Spleen (tissue), 13 donors: ENCODE measurements at places on chromosomes 7 and 10.

DNA sequence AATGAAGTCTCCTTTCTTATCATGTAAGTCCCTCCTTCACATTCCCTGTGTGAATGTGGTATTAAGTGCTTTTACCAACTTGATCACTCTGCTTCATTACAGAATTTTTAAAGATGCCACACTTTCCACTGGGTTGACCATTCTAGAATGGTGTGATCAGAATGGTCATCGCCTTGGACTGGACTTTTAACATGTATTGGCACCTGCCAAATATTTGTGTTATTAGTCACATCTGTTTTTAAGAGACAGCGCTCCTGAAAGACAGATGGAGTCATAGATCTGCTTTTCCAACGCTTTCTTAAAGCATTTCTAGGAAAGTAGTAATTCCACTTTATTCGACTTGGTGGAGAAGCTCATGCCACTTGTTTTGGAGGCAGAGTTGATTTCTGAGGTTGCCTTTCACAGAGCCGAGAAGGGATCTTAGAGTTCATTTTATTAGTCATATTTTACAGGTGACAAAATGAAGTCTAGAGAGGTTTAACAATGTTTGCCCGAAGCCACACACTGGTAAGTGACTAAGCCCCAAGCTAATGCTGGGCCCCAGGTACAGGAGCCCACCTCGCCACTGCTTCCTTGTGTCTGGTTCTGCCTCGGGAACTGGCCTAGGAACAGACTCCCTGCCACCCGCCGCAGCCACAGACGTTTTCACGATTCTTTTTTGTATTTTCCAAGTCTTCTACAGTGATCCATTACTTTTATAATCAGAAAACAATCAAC, 10.4 kb upstream of the BAMBI start:
- DNase-seq: no peak

DNA sequence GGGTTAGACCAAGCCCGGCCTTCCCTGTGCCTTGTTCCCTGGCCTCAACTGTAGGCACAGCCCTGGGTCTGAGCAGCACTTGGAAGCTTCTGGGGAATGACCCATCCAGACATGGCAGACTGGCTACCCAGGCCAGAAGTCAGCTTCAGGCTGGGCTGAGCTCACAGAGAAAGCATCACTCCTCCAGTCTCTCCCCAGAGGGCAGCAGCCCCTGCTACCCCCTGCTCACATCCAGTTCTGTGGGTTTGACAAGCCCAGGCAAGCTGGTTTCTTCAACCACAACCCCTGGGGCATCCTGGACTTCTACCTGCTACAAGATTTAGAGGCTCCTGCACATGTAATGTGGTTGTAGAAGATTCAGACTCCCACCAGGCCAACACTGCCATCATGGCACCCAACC, 9.0 kb downstream of the C10orf71 start:
- DNase-seq: peak; percentile 47

DNA sequence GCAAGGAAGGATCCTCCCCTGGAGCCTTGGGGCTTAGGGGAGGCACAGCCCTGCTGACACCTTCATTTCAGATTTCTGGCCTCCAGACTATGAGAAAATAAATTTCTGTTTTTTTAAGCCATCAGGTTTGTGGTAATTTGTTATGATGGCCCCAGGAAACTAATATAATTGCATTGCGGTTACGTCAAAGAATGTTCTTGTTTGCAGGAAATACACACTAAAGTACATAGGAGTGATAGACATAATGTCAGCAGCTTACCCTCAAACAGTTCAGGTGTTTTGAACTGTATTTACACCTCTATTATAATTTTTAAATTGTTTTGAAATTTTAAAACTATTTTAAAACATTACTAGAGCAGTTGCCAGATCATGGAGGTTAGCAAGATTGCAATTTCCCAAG, 12.6 kb upstream of the FHIP2A start:
- DNase-seq: no peak

GRCh38 chr7:95213809-95214492, 110.4 kb downstream of the PON1 start:
- DNase-seq: peak; percentile 41

- DNase-seq: no peak
These were observed 10.9 kb downstream of the TECPR1 start for GRCh38 chr7:98240961-98241673.

DNA sequence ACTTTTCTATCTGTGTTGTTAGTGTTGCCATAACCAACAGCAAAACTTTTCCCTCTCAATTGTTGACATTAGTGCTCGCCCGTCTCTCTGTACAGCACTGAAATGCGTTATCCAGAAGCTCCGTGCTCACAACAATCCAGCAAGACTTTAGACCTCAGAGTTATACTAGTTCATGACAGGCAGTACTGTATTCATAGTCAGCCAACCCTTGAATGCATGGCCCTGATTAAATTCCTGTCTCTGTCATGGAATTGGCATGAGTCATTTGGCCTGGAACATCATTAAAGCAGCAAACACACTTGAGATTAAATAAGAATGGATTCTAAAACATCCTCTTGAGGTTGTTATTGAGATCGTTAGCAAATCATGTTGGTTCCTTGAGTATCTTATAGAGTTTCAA, 405.5 kb upstream of the C7orf33 start:
- DNase-seq: no peak

DNA sequence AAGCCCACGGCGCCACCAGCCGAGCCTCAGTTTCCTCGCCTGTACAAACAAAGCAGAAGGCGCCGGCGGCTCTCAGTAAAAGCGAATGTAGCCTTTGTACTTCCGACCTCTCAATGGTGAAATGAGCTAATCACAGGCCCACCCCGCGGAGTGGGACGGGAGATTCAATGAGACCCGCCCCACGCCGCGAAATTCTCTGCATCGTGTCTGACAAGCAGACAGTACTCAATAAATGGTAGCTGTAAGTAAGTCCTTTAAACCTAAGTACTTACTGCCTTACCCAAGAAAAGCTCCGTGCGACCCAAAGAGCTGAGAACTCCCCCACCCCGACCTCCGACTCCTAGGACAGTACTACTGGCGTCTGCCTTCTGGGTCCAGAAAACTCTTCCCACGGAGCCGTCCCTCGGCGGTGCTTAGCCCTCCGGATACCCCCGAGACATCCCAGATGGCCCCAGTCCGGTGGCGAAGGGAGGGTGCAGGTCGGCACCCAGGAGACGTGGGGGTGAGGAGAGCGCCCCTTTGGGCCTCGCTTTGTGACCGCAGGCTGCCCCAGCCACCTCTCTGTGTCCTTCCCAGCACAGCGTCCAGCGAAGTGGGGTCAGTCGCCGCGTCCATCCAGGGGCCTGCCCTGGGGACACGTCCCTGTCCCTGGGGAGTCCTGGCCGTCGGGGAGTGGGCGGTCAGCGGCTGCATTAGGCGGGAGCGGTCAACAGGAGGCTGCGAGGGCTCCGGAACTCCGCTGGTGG, 972 bp upstream of the CXCL12 start:
- peak; percentile 81 for DNase-seq

DNA sequence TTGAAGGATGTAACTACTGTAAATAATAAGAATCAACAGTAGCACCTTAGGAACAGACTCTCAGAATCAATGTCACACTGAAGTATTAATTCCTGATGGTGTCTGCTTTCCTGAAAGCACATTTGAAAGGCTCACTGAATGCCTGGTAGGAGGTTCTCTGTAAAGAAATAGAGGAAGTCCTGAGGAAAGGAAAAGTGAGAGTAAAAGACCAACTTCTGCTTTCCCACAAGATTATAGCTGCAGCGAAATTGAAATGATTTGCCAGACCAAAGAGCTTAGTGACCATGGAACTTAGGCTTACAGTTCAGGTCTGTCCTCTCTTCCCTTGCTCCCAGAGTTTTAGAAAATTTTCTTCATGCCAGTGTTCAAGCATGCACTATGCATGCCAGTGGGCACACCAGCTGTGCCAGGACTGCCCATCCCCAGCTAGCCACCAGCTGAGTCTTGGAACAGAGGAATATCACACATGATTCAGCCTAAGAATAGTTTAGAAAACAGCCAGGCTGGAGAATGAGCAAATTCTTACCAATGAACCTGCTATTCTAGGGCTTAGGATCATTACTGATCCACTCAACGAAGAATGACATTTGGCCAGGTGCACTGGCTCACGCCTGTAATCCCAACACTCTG, 123.2 kb downstream of the HERPUD2 start:
- no peak for DNase-seq

GRCh38 chr10:101545898-101546297, 42.2 kb downstream of the POLL start:
- DNase-seq: no peak

DNA sequence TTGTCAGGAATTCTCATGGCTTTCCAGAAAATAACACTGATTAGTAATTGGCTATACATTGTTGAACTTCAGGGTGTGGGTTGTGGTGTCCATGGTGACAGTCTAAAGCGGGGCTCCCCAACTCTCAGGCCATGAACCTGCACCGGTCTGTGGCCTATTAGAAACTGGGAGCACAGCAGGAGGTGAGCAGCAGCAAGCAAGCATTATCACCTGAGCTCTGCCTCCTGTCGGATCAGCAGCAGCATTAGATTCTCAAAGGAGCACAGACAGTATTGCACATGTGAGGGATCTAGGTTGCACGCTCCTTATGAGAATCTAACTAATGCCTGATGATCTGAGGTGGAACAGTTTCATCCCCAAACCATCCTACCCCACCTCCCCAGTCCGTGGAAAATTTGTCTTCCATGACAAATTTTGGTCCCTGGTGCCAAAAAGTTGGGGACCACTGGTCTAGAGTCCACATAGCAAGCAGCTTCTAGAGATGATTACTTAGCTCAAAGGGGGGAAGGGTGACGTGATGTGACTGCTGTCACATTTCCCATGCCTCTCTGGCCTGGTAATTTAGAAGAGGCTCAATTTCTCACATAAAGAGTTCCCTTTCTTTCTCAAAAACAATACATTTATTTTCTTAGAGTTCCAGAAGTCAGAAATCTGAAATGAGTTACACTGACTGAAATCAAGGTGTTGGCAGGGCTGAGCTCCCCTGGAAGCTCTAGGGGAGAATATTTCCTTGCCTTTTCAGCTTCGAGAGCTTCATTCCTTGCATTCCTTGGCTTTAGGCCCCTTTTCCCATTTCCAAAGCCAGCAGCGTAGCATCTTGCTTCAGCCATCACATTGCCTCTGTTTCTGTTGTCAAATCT, 17.6 kb upstream of the FAM221A start:
- DNase-seq: no peak

GRCh38 chr7:52689912-52690311, 345.5 kb upstream of the POM121L12 start:
- DNase-seq: no peak

- DNase-seq: peak; percentile 62
These were observed 162.7 kb downstream of the DIP2C start for GRCh38 chr10:526651-527312.

- no peak for DNase-seq
These were observed 13.0 kb downstream of the FAM20C start for GRCh38 chr7:205115-206010.

DNA sequence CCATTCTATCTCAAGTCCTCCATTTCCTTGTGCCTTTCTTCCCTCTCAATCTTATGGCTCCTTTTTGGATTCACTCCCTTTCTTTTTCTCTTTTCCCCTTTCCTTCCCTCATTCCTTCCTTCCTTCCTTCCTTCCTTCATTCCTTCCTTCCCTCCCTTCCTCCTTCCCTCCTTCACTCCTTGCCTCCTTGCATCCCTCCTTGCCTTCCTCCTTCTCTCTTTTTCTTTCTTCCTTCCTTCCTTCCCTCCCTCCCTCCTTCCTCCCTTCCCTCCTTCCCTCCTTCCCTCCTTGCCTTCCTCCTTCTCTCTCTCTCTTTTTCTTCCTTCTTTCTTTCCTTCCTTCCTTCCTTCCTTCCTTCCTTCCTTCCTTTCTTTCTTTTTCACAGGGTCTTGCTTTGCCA, 120.1 kb downstream of the SAMD9 start:
- no peak for DNase-seq

- no peak for DNase-seq
These were observed 2.4 kb upstream of the NKX6-2 start for GRCh38 chr10:132788180-132788830.

DNA sequence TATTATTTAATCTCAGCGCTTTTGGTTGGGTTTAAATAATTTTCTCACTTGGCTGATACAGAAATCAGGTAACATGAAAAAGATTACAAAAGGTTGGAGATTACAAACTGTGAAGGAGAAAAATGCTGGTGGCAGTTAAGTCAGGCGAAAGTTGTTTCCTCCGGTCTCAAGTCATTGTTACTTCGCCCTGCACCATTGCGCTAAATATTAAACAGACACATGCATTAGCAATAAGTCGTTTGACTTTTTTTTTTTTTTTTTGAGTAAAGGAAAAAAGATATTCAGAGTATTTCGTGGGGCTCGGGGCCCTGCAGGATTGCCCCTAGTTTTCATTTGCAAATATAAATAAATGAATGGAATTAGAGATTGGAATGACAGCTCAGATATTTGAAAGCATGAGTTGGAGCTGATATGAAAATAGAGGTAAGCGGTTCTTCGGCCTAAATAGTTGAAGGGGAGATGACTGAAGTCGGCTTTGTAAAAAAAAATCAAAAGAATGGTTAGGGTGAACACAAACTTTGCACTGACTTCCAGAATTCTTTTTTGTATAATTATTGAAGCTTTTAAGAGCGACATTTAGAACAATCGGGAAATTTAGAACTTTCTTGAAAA, 914 bp downstream of the SDHAF3 start:
- no peak for DNase-seq

DNA sequence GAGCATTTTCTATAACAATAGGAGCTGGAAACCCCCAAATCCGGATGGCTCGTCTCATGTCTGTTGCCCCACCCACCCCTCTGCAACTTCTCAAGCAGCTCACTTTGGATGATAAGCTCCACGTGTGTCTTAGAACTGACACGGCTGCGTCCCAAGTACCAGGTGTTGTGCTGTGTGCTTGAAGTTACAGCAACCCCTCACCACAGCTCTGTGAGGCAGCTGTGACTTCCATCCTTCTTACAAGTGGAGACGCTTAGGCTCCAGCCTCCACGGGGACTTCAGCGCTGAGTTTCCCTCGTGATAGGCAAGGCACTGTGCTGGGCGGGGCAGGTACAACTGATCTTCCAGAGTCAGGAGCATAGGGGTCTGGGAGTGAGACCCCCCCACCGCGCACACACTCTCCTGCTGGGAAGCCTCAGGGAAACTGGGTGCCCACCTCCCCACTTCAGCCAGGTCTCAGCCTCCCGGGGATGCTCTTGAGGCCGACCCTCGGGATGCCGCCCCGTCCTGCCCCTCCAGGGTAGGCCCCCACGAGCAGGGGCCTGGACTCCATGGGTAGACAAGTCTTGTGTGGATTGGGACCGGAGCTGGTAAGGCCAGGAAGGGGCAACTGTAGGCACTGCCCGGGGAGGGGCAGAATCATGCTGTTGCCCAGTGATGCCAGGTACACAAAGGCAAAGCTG, 31.4 kb downstream of the EN2 start:
- peak; percentile 74 for DNase-seq

DNA sequence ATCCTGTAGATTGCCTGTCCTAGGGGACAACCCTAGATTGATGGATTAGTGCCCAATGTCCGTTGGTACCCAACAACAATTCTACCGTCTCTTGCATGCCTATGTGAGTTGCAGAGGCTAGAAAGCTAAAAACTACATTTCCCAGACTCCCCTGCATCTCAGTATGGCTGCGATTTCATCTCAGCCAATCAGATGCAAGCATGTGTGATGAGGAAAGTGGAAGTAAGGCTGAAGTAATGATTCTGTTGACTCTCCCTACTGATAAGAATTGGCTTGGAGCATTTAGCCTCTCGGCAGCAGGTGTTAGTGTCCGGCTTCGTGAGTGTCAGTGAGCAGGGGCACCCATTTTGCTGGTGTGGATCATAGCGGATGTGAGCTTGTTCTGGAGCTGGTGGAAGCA, 171.9 kb downstream of the FGFR2 start:
- DNase-seq: no peak
